ENCODE measurements at places on chromosomes 12 and 14.

DNA sequence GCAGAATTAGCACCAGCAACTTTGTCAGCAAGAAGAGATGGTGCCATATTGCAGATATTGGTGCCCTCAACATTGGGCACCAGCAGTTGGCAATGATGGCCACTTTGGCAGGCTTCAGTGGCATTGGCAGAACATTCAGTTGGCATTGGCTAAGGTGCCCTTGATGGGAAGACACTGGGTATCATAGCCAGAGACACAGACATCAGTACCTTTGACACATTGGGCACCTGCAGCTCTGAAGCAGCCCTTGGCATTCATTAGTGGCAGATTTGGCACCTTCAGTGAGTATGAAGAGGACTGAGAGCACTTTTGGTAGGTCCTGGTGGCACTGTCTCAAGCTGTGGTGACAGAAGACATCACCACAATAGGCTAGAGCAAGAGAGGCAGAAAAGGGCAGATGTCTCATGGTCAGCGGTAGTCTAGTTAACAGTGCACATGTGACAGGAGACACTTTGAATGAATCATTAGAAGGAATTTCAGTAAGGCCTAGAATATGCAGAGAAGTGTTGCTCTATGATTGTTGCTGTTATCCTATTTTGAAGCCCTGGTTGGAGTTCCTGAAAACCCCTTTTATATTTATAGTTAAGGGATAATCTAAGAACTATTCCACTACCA is 422.2 kb downstream of the APAF1 start:
- no peak for DNase-seq

- no peak for DNase-seq
Observed at GRCh38 chr12:128905003-128905544, 51.8 kb downstream of the GLT1D1 start.

- DNase-seq, result no peak
Observed at GRCh38 chr14:32925439-32925838, 13.2 kb upstream of the NPAS3 start.

DNA sequence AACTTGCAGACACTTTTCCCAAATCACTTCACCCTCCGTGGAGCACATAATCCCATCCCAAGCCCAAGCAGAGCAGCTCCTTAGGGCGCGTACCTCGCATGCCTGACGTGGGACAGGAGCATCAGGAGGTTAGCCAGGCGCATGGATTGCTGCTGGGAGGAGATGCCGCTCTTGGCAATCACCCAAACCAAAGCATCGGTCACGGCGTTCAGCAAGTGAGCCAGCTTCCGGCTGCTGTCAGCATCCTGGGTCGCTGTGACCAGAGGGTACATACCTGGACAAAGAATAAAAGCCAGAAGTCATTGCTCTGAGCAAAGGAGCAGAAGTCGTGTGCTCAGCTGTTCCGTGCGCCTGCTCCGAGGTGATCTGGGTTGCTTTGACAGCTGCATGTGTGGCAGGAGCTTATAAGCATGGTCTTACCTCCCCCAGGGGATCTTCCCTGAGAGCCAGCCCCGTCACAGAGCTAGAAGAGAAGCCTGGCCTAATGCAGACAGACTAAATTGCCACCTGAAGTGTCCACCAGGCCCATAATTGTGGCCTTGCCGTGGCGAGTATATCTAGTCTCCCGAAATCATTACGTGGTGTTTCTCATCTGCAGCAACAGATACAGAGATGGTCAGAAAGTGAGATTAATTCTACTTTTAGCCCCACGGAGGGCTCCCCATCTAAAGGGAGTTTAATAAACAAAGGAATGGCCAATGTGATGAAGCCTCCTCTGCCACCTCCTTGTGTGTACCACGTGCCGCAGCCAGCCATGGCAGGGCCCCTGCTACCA is 59.1 kb downstream of the ESR2 start:
- DNase-seq, result peak; percentile 47

GRCh38 chr12:124939079-124939420 is 24.6 kb upstream of the UBC start:
- DNase-seq, result peak; percentile 92

GRCh38 chr12:120661432-120661831 is 21.0 kb downstream of the CABP1 start:
- DNase-seq, result no peak

GRCh38 chr12:46351138-46351537 is 21.4 kb downstream of the SLC38A2 start:
- DNase-seq, result no peak

- DNase-seq, result no peak
Observed at GRCh38 chr12:97643924-97644323, 181.3 kb downstream of the RMST start.

- DNase-seq, result peak; percentile 2
Observed at GRCh38 chr14:71471634-71472355, 460.4 kb upstream of the RGS6 start.

DNA sequence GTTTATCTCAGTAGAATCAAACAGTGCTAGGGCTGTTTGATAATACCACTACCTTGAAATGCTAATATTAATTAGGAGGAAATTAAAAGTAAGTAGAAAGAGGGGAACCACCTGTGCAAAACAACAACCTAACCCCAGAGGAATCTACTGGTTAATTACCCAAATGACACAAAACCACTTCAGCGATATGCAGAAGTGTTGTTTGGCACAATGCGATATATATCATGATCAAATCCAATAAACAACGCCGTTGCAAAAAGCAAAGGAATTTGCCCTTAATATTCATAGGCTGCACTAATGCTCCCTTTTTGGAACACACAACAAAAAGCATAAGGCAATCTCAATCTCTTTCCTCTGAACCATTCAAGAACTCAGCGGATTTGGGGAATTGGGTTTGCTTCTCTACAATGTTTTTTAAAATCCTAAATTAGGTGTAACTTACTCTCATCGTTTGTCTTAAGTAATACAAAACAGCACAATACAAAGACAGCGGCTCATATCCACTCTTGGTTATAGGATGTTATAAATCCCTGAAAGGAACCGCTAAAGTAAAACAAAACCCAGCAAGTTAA is 1.5 kb downstream of the MAP4K5 start:
- no peak for DNase-seq

DNA sequence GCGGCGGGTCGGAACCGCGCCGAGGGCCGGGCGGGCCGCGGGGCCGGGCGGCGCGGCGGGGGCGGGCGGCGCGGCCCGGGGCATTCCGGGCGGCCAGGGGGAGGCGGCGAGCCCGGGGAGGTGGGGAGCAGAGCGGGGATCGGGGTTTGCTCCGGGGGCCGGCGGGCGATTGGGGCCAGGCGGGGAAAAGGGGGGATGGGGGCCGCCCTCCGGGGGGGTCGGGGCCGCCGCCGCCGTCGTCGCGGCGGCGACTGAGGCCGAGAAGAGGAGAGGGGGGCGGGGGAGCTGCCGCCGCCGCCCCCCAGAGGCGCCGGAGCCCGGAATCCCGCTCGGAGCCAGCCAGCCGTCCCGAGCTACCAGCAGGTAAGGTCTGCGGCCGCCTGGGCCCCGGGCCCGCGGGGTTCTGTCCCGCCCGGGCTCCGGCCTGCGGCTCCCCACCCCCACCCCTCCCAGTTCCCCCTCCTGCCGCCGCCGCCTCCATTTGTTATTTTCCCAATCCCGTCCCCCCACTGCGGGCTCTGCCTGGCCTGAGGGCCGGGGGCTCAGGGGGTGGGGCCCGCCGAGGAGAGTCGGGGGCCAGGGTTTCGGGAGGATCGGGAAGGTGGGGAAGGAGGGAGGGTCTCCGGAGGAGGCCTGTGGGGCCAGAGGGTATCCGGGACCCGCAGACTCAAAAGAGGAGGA is 403 bp downstream of the ATN1 start:
- no peak for DNase-seq

DNA sequence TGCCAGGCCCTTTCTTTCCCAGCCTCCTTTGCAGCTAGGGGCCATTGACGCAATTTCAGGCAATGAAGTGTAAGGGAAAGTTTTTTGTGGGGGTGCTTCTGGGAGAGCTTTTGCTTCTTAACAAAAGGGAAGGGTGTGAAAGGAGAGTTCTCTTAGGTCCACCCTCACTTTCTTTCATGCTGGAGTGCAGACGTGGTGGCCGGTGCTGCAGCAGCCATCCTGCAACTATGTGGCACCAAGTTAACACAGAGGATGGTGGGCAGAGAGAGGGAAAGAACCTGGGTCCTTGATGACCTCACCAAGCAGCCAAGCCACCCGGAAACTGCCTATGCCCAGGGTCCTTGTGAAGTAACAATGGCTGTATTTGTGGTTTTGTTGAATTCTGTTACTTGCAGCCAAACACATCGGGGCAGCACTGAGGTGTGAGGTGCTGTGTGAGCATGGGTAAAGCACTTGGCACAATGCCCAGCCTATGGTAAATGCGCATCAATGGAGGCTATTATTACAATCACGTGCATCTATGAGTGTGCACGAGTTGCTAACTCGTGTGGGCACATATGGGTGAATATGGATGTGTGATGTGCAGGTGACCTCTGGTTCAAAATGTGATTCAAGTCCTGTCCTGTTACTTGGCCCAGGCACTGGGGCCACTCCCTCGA is 122.6 kb downstream of the CALM1 start:
- DNase-seq, result no peak

DNA sequence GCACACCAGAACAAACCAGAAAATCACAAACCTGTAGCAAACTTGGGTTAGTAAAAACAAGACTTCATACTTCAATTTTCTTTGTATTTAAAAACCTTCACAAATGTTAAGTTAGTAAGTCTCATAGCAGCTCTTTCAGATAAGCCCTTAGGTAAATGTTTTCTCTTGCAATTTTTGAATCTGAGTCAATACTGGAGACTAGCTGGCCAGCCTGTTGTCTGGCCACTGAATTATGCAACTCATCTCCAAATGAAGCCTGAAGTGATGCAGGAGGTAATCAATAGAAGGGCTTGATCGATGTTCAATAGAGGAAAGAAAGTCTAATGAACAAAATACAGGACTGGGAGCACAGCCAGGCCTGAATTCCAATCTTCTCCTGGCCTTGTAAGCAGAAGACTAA is 465.2 kb downstream of the LRIG3 start:
- no peak for DNase-seq

DNA sequence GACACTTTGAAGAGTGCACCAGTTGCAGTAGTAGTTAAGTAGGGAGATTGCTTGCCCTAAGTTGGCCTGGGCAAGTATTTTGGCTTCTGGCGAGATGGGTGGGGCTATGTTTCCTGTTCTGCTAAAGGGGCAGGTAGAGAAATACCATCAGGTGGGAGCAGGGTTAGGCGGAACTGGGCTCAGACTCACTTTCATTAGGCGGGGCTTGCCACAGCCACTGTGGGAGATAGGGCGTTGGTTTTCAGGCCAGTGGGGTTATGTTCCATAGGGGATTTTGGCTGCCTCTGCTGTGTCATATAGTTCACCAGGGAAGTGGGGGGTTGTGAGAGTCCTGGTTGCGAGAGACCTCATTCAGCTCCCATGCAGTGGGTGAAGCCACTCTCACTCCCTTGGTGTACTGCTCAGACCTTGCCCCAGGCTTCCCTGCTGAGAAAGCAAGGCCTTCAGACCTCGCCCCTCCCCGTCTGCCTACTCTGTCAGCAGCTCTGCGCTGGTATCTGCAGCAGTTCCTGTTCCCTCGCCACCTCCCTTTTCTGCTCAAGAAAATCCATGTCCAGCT is 43.3 kb downstream of the AEBP2 start:
- no peak for DNase-seq

GRCh38 chr14:59026081-59026480 is 162.4 kb upstream of the DAAM1 start:
- no peak for DNase-seq
